NAMALWA (cell line): ENCODE measurements at places on chromosomes 11 and 22.

DNA sequence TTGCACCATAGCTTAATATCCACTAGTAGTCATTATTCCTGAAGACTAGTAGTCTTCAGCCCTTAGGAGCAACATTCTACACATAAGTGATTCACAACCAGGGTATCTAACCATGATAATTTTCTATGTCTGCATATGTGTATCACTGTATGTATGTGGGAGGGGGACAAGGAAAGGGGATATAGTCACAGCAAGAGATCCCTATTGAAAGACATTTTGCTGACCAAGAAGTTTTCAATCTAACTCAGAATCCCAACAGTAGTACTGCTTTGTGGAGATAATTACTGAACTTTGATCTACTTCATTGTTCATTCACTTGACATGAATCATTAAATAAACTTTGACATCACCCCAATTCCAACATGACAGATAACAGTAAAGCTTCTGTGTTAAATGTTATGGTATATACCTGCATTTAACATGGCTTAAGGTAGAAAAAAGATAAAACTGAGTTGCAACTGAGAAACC, 10.3 kb downstream of the PIK3C2A start:
- no peak for DNase-seq

GRCh38 chr11:107587306-107587979, 3.5 kb upstream of the ELMOD1 start:
- no peak for DNase-seq

- DNase-seq, result peak; percentile 56
Observed at GRCh38 chr11:128522943-128523518, 64.3 kb downstream of the ETS1 start.

DNA sequence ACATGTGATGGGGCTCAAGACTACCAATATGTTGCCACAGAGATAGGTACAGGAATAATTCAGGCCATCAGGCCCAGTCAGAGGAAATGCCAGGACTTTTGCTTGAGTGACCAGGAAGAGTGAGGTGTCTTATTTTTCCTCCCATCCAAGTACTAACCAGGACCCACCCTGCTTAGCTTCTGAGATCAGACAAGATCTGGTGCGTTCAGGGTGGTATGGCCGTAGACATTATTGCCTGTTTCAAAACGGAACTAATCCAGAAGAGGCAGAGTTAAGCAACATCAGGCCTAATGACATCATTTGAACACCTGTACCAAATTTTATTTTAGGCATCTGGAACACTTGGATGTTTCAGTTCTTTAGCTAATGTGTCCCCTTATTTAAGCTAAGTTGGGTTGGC, 205.5 kb upstream of the POU2AF2 start:
- DNase-seq, result peak; percentile 22

- peak; percentile 87 for DNase-seq
Observed at GRCh38 chr11:122743949-122744348, 88.4 kb downstream of the UBASH3B start.

GRCh38 chr11:83865636-83866461, 579.7 kb upstream of the CCDC90B start:
- no peak for DNase-seq

- no peak for DNase-seq
Observed at GRCh38 chr11:110165039-110165925, 72.1 kb downstream of the ZC3H12C start.

GRCh38 chr22:45579306-45579705, 76.6 kb downstream of the FBLN1 start:
- no peak for DNase-seq

DNA sequence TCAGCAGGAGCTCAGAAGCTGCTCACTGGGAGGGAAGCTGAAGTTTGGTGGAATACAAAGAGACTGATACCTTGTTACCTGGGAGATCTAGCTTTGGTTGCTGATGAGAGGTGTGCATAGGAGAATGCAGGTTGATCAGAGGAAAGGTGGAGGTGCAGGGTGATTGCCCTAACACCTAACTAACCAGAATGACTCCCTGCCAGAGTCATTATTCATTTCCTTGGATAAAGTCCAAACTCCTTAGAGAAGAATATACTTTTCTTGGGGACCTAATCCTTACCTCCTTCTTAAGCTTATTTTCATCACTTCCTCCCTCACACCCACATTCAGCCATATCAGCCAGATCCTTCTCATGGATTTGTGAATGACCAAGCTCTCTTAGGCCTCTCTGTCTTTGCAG, 814.2 kb upstream of the TENM4 start:
- no peak for DNase-seq

GRCh38 chr11:117087446-117087845, 10.8 kb downstream of the SIK3 start:
- no peak for DNase-seq

- DNase-seq, result no peak
Observed at GRCh38 chr11:69601011-69601975, 39.7 kb upstream of the CCND1 start.

DNA sequence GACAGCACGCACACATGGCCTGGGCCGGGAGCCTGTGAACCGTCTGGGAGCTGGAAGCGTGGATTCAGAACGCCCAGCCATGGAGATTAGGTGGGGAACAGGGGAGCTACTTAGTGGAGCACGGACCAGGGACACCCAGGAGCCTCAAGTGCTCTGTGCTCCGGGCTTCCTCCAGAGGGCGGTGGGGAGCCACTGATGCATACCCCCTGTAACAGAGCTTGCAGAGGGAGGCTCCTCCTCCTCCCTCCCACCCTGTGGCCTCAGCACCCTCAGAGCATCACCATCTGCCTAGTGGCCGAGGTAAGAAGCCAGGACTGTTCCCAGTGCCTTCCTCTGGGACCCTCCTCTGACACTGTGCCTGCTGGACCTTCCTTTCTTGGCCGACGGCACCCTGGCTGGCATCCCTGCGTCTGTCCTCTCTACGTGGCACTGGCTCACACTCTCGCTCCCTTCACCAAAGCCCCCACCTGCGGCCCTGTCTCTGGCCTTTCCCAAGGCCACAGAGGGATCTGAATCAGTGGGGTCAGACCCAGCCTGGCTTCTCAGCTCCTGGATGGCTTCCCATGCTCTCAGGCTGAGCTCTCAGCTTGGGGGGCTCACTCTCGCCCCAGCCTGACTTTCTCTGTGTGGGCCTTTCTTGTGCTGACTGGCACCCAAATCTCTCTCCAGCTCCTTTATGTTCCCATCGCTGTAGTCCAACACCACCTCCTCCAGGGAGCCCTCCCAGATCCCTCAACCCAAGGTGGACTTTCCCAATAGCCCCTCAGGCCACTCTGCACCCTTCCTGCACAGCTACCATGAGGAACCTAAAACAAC, 780.9 kb downstream of the BRD1 start:
- DNase-seq, result peak; percentile 73

DNA sequence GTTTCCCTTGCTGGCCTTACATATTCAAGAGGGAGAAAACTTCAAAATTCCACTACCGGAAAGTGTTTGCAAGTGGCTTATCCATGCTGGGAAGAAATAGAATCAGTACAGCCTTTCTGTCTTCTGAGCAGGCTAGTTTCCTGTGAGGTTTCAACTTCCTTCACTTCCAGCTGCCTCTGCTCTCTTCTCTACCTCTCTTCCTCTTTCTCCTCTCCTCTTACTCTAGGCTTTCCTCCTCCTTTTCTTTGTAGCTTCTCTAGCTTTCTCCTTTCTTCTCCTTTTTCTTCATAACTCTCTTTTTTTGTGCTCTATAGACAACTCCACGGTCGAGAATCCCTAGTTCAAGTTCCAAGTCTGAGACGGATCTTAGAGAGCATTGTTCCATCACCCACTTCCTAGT, 421.8 kb downstream of the ETS1 start:
- no peak for DNase-seq

GRCh38 chr11:945986-946385, 20.3 kb downstream of the AP2A2 start:
- DNase-seq, result no peak

GRCh38 chr11:134044514-134045284, 24.2 kb upstream of the JAM3 start:
- DNase-seq, result no peak

DNA sequence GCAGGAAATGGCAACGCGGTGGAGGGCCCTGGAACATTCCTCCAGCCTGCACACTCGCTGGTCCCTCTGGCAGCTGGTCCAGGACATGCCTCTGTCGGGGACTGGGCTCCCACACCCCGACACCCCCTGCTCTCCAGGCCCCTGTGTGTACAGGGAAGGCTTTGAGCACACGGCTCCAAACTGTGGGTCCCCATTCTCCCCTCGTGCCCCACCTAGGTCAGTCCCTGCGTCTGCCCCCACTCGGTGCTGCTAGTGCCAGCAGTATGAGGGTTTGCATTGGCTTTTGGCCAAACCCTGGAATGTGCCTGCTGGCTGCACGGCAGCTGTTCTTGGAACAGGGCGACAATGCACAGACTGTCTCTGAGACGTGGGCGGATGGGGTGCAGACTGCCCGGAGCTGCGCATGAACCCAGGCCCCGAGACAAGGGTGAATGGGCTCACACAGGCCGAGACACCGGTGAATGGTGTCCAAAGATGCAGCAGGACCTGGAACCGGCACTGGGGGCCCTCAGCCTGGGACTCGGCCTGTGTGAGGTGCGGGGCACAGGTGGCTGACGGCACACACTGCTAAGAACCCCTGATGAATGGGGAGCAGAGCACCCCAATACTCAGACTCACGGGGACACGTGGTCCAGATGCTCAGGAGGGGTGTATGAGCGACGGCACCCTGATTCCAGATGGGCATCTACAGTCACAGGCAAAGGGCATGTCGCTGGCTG, 7.5 kb upstream of the SYT8 start:
- no peak for DNase-seq

DNA sequence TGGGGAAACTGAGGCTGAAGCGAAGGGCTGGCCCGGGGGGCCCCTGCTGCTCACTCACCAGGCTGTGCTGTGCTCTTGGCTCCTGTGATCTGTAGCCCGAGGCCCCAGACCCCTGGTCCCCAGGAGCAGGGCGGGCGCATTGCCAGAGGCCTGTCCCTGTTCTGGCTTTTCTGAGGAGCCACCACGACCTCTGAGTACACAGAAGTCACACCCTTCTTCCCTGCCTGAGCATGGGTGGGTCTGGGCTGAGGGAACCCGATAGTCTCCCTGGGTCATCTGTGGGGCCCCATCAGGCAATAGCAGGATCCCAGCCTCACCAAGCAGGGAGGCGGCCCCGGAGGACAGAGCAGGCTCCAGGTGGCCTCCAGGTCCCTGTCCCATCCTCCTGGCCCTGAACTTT, 5.1 kb downstream of the CASTOR1 start:
- DNase-seq, result no peak

DNA sequence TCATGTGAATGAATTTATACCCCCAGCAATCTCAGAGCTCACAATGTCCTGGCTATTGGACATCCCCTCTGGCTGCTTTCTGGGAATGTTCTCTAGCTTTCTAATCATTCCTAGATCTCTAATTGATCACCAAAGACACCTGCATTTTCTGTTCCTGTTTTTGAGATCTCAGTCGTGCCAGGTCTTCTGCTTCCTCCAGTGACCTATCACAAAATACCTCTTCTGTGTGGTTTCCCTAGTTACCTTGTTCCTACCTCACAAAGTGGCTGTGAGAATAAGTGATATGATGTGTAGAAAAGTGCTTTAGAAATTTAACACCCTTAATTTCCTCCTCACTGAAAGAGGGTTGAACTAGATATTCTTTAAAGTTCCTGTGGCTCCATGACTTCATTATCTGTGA, 92.2 kb downstream of the LUZP2 start:
- DNase-seq, result no peak

- DNase-seq, result peak; percentile 55
Observed at GRCh38 chr11:9681583-9682372, 17.9 kb downstream of the SWAP70 start.

- DNase-seq, result no peak
Observed at GRCh38 chr11:111699579-111700156, 66.5 kb downstream of the PPP2R1B start.

- no peak for DNase-seq
Observed at GRCh38 chr22:46000081-46001027, 23.4 kb upstream of the WNT7B start.

- DNase-seq, result no peak
Observed at GRCh38 chr22:20169253-20169822, 18.5 kb upstream of the CCDC188 start.

GRCh38 chr11:38710262-38710661, 2112.2 kb upstream of the RAG2 start:
- DNase-seq, result no peak

- peak; percentile 4 for DNase-seq
Observed at GRCh38 chr11:32105871-32106560, 15.1 kb downstream of the RCN1 start.

DNA sequence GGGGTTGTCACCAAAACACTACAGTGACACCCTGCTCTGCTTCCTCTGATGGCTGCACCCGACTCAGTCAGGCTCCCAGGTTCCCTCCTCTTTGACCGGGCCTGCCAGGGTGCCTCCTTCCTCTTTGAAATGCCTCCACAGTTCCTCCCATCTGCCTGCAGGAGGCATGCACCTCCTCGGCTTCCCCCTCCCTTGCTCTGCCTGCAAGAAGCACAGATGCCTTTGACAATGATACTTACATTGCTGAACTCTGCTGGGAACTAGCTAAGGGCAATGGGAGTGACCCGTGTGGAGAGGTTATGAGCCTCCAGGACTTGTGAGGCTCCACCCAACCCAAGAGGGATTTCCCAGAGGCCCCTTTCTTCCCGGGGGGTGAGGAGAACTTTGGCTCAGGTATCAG, 674.1 kb downstream of the OPCML start:
- peak; percentile 2 for DNase-seq

DNA sequence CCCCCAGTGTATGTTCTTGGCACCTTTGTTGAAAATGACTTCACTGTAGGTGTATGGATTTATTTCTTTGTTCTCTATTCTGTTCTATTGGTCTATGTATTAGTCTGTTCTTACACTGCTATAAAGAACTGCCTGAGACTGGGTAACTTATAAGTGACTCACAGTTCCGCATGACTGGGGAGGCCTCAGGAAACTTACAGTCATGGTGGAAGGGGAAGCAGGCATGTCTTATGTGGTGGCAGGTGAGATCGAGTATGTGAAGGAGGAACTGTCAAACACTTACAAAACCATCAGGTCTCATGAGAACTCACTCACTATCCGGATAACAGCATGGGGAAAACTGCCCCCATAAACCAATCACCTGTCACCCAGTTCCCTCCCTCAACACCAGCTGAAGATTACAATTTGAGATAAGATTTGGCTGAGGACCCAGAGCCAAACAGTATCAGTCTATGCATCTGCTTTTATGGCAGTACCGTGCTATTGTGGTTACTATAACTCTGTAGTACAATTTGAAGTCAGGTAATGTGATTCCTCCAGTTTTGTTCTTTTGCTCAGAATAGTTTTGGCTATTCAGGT, 836.2 kb downstream of the DLG2 start:
- DNase-seq, result no peak
